CD4-positive, alpha-beta T cell treated with Interleukin-4 for 1 hour (primary cell): ENCODE measurements at places on chromosomes 7 and 10.

DNA sequence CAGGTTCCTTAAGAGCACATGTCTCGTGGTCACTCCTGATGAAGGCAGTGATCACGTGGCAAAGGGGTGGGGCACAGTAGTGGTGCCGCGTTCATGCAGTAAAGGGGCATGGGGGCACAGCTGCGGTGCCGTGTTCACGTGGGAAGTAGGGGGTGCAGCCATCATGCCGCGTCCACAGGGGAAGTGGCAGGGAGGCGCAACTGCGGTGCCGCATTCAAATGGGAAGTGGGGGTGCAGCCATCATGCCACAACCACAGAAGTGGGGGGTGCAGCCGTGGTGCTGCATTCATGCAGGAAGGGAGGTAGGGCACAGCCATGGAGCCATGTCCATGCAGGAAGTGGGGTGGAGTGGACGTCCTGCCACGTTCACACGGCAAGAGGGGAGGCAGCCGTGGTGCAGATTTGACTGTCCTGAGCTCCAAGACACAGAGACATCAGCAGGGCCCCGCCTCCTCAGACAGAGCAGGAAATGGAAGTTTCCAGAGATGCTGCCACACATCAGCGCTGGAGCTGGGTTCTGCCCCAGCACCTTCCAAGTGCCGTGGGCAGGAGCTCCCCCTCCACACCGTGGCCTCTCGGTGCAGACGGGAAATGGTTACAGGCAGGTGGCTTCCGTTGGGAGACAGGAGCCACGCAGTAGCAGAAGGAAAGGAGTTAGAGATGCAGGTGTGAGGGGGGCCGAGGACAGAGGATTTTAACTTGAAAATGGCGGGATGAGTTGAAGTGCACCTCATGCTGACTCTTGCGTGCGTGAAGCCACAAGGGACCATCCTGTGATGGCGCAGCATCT is 95.0 kb upstream of the DDC start:
- peak; percentile 53 for DNase-seq

- DNase-seq = no peak
These were observed 550.7 kb downstream of the TYW1 start for GRCh38 chr7:67547183-67547907.

DNA sequence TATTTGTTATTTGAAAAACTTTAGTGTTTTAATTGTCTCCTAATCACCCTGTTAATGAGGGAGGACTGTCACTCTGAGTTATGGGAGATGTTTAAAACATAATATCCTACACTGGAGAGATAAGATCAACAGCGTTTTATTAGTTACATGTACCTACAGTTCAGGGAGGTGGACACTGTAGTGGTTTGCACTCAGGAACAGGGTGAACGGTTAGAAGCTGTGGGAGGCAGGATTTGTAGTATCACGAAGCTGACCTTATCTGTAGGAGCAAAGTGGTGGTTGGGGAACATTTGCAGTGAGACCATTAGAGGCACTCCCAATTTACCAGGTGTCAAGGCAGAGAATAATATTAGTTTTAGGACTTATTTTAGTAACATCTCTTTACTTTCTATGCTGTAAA is 193.3 kb upstream of the KCND2 start:
- no peak for DNase-seq

GRCh38 chr10:44569193-44570091 is 184.5 kb upstream of the CXCL12 start:
- no peak for DNase-seq

DNA sequence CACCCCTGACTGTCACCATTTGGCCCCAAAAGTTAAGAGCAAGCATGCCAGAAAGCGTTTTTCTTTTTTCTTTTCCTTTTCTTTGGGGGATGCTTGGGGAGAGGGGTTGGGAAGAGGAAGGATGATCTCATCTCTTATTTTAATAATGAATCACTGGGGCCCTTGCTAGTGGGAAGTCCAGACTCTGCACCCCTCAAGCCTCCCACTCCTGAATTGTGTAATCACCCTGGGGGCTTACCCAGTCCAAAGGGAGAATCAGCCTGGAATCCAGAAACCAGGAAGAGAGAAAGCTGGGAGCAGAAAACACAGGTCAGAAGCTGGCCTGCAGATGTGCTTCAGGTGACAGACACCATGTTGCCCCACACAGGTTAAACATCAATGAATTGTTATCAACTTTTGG is 14.7 kb upstream of the HABP2 start:
- no peak for DNase-seq

- no peak for DNase-seq
These were observed 256.9 kb upstream of the FZD1 start for GRCh38 chr7:91007371-91007770.

- DNase-seq = no peak
These were observed 781.1 kb downstream of the INHBA start for GRCh38 chr7:40921589-40922315.

- DNase-seq = no peak
These were observed 262.8 kb downstream of the FGFR2 start for GRCh38 chr10:121335386-121335925.

- DNase-seq = no peak
These were observed 71.4 kb downstream of the ELMO1 start for GRCh38 chr7:37377231-37377630.

- DNase-seq = no peak
These were observed 107.2 kb downstream of the COBL start for GRCh38 chr7:51209426-51209825.

DNA sequence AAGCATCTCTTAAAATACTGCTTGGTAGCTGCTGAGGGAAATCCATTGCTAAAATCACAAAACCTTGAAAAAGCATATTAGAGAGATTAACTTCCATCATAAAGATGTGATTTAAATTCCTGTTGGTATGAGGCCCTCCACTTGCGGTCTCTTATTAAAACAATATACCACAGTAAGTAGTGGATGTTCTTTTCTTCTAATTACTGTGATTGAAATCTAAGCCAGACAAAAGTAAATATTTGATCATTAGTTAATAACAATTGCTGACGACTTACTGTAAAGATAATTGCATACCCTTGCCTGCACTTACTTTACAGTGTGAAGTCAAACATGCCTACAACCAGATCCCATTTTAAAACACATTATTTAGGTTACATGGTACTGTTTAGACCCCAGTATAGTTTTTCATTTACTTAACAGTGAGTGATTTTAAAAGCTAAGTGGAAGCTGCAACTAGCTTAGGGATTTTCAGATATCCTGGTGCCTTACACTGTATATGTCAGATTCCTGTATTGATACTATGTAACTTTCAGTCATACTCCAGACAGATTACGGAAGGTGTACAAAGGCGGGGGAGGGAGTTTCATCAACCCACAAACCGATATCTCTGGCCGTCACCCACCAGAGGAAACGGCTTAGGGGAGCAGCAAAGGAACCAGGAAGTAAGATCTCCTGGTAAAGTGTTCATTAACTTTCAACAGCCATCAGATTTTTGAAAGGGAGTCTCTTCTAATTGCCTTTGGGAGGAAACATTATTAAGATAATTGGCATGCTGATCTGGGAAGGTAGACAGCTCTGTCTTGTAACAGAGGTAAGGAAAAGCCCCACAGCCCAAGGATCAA is 986 bp downstream of the NRP1 start:
- DNase-seq = peak; percentile 31

DNA sequence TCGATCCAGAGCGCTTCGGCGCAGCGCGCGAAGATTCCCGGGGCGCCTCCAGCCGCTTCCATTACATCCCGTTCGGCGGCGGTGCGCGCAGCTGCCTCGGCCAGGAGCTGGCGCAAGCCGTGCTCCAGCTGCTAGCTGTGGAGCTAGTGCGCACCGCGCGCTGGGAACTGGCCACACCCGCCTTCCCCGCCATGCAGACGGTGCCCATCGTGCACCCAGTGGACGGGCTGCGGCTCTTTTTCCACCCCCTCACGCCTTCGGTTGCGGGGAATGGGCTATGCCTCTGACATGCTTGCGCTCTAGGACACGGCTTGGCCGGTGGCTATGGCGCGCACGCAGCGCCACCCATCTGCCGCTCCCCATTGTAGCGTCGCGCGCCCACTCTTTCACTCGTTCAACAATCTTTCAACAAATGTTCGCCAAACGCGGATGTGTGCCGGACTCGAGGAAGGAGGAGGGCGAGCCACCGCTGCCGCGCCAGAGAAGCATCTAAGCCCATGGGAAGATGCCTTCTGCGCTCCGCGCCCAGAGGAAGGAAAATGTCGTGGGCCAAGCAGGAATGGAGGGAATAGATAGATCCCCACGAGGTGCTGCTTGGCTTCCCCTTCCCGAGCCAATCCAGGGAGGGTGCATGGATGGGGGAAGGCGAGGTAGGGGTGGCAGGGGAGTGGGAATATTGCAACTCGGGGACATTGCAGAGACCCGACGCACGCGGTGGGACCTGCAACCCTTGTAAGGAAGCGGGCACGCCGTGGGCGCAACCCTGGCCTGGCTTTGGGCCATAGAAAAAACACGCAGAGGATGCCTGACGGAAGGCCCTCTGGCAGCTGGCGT is 5.1 kb upstream of the CYP26A1 start:
- no peak for DNase-seq

DNA sequence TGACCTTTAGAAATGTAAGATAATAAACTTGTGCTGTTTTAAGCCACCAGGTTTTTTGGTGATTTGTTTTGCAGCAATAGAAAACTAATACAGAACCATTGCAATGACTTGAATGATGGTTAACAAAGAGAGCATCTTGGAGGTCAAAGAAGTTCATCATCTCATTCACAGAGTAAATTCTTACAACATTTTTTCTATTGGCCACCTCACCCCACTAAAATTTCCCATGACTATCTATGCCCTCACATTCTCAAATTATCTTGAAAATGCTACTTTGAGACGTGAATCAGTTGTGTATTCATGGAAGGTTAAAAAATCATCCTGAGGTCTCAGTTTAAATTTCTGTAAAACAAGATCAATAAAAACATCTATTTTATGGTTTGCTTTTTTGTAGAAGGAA is 754.2 kb downstream of the SORCS1 start:
- DNase-seq = no peak

DNA sequence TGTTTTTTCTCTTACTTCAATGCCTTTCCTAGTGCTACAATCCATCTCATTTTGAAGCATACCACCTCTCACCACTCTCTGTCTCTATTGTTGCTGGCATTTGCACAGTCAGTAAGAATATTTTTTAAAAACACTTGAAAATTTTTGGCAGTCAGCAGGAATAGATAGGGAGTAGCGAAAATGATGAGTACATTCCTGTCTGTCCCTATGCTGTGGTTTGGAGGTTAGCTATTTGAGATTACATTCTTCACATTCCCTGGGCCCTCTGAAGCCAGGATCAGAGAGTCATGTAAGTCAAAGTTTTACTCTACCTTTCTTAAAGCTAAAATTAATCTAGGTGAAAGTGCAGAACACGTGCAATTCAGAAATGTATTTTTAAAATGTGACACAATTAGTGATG is 53.0 kb upstream of the MAGI2 start:
- DNase-seq = no peak

GRCh38 chr7:104412911-104413310 is 84.5 kb downstream of the LHFPL3 start:
- DNase-seq = no peak

DNA sequence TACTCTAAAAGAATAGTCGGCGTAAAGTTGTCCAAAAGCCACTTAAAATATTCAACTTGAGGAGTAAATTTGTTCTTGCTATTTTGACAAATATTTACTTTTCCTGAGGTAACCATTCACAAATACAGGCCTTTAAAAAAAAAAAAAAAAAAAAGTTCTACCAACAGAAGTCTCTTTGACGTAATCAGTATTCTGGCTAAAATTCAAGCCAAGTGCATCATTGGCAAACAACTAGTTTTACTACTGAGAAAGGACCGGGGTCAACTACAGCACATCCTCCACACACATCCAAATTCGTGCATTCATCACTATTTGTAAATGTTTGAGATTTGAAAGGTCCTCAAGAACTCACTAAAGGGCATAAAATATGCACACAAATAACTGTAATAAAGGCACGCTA is 2.0 kb downstream of the OAT start:
- DNase-seq = no peak

- no peak for DNase-seq
These were observed 170.0 kb upstream of the PHF14 start for GRCh38 chr7:10803720-10804119.

DNA sequence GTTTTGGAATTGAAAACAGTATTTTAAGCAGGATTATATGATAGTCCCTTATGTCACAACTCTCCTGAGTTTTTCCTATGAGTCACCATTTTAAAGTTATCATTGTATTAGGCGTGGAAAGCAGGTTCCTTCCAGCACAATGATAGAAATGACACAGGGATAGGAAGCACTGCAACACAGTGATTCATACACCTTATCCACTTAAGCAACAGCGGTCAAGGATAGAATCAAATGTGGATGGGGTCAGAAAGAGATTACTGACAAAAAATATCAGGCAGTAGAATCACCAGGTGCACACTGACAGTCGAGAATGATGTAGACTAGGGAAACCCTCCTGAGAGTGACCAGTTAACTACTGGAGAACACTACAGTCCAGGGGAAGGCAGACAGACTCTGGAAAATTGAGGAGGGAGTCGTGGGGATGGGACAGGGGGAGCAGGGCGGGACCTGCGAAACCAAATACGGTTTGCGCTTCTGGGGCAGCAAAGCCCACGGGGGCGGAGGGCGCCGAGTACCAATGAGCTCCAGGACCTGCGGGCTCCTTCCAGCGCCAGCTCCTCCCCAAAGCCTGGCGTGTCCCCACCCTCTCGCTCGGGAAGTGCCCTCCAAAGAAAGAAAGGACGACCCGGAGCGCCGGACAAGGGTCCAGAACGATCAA is 479 bp downstream of the PNPLA8 start:
- no peak for DNase-seq

DNA sequence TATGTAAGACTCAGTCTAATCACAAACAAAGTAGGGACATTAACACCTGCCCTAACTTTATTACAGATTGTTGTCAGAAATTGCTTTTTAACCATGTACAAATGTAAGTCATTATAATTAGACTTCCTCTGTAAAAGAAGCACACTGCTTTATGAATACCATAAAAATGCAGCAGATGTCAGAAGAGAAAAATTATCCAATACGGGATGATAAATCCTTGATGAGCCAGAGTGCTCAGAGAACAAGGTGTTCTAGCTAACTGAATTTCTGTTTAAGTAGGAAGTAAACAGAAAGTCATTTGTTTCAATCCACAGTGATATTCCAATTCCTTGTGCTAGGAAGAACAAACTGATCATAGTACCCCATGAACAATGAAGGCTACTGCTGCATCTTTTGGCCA is 54.6 kb upstream of the BMPER start:
- no peak for DNase-seq

- no peak for DNase-seq
These were observed 103.0 kb downstream of the COL26A1 start for GRCh38 chr7:101465576-101466196.

GRCh38 chr7:38833329-38833728 is 75.7 kb downstream of the VPS41 start:
- no peak for DNase-seq

GRCh38 chr10:97498841-97499560 is at the start of gene UBTD1:
TSS of gene UBTD1 (plus strand) at chr10:97498924. CDS start at chr10:97499204, 280 bp downstream.
- DNase-seq = peak; percentile 28

DNA sequence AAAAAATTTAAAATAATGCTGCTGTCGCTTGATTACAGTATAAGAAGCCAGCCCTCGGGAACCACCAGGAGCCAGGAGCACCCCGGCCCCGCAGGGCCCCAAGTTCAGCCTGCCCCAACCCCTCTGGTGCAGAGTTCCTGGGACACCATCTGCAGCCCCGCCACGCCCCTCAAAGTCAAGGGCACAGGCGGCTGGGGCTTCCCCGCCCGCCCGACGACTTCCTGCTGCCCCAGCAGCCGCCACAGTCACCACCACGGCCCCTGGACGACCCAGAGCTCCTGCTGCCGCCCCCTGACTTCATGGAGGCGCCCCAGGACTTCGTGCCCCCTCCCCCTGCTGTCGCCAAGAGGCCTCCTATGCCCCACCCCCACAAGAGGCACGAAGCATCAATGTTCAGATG is 103.6 kb upstream of the PDSS1 start:
- DNase-seq = no peak
